ENCODE measurements at places on chromosomes 5 and 9.

DNA sequence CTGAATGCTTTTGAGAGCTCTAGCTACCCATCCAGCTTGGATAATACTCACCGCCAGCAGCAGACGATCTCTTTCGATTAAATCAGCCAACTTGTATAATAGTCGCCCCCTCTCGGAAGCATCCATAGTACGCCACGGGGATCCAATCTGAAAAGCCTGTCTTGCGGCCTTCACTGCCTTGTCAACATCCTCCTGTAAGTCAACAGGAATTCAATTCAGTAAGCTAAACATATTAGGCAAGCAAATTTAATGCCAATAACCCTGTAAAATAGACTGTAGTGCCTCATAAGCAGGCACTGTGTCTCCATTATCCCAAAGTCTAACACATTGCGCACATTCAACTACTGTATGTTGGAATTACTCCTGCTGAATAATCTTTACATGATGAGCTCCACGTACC lies 22.0 kb downstream of the ALDH1A1 start:
- DNase-seq, result peak; percentile 50

GRCh38 chr9:81759680-81760215 lies 70.4 kb upstream of the TLE1 start:
- no peak for DNase-seq

GRCh38 chr5:78760770-78761169 lies 112.2 kb upstream of the LHFPL2 start:
- no peak for DNase-seq

DNA sequence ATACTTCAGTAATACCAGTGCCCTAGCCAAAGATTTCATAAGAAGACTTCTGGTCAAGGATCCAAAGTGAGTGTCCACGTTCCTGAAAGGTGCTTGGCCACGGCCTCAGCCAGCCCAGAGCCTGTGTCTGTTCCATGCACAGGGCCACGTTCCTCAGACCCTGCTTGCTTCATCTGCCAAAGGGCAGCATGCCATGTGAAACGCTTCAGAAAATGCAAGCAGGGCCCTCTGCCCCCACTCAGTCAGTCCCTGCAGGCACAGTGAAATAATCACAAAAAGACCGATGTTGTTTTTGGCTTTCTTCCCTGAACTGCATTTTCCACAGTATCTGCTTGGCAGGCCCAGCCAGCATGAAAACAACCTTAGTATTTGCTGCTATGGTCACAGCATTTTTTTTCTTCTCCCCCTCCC lies 85.5 kb upstream of the CTSL start:
- no peak for DNase-seq

- no peak for DNase-seq
Measured at GRCh38 chr9:124584631-124585030, 77.4 kb upstream of the NR5A1 start.

- DNase-seq, result no peak
Measured at GRCh38 chr9:10172476-10172875, 440.3 kb downstream of the PTPRD start.

DNA sequence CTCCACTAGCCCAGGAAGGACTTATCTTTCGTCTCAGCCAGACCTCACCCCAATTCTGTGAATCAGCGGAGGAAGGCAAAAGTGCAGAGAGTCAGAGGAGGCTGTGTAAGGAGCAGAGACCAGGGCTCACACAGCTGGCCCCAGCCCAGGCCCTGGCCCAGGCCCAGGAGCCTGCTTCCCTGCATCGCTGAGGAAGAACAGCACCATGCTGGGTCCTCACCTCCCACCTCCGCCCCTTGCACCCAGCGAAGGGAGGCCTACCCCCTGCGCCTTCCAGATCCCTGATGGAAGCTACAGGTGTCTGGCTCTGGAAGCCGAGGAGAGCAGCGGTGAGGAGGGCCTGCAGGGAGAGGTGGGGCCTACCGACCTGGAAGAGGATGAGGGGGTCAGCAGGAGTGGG lies 22.3 kb upstream of the SYNPO start:
- no peak for DNase-seq

DNA sequence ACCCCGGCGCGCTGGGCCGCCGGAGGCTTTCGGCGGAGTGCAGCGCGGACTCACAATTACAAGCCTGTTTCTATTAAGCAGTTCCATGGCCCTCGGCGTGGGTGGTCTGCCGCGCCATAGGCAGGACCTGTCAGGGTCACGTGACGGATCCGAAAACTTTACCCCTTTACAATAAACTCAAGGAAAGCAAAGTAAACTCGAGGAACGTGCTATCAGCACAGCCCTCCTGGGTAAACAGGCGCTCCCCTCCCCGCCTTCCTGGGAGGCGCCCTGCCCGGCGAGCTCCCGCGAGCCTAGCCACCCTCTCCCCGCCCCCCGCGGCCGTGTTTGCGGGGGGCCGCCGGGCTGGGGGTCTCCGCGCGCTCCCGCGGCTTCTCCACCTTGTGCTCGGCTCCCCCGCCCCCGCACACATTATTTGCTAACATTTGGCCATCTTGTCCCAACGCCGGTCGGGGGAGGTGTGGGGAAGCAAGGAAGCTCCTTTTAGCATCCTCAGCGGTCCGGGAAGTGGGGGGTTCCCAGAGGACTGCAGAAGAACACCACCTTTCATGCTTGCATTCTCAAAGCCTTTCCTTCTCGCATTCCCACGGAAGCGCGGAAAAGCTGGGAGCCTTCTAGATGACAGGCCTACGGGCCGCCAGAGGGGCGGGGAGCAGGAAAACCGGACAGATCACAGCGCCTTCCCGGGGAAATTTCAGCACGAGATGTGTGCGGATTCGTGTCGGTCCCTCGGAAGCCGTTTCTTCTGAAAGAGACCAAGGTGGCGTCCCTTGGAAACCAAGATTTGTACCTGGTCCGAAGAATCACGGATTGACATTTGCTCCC lies at the start of gene PTCH1:
PTCH1 (minus strand) TSS at position 238 of the 825 bp plus-strand sequence.
- no peak for DNase-seq

DNA sequence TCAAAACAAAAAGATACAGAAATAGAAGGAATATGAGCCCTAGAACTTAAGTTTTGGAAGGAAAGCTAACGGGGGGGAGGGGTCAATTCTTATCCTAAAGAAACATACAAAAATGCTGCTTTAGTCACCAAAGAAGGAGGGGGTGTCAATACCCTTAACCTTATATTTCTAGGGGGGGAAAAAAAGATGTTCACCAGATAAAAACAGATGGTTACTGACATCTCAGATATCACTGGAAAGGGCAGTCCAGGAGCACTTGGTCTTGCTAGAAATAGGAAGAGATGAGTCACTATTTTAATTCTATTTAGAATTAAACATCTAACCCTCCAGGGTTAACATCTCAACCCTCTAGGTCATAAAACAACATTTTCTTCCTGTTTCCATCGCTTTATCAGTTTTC lies 1.7 kb downstream of the DIAPH1 start:
- DNase-seq, result no peak

DNA sequence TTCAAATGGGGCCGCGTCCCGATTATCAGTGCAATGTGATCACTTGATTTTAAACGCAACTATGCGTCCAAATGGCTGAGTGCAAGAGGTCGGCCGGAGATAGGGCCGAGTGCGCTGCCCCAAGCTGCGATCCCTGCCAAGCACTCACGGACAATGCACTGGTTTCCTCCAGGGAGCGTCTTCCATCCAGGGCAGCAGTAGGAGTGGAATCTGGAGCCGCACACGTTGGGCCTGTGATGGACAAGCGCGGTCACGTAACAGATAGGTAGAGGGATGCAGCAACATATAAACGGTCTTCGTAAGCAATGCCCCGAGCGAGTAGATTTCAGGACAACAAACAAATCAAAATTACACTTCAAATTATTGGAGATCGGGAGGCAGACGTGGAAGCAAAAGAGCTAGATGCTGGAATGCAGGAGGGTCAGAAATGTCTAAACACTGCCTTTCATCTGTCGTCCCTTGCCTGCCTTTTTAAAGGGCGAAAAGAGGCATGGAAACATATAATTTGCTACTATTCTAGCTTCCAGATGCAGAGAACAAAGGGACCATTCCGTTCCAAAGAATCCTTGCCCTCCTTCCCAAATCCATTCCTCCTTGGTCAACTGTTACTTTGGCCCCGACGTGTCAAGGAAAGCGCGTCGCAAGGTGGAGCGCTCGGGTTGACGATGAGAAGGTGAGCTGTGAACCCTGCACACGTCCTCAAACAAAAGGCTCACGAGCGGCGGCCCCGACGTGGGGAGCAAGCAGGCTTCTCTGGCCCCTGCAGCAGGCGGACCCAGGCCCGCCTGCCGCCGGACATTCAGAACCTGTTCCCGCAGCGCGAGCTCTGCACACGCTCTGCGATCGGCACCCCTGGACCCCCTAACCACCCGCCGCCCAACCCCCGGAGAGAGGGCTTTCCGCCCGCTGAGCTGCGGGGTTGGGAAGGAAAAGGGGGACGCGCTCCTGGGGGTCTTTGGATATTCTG lies 1.5 kb downstream of the FBN2 start:
- DNase-seq, result peak; percentile 50

- no peak for DNase-seq
Measured at GRCh38 chr5:81397176-81397575, 3.2 kb upstream of the ACOT12 start.

All from H1 (cell line).